ENCODE measurements at places on chromosomes 7 and 10.

DNA sequence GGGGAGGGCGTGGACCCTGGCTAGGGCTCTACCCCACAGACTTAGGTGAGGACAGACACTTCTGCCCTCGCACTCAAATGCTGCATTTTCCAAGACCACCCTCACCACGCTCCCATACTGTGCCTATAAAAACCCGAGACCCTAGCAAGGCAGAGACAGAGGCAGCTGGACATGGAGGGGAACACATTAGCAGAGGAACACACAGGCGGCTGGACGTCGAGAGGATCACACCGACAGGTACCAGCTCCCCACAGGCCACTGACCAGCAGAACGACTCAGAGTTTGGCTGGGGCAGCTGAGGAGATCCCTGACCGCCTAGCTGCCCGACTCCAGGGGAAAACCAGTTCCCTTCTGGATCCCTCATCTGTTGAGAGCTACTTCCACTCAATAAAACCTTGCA, 338.2 kb upstream of the SMIM30 start:
- no peak for DNase-seq

- DNase-seq = no peak
These were observed 87.8 kb downstream of the DYNC2I1 start for GRCh38 chr7:158944195-158944594.

DNA sequence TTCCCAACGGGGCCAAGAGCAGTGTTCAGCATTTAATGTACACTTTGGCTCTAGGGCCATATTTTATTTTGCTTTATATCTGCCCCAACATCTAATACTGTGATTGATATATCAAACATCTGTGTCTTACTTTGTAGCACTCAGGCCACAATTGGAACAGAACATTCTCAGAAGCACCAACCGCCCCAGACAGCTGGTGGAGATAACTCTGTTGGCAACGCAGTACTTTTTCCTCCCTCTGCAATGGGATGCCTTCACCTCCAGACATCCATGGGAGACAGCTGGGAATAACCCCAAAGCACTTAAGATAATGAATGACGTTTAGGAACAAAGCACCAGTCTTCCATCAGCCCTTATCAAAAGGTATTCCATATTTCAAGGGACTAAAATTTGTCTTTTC, 57.4 kb downstream of the PIP4K2A start:
- no peak for DNase-seq

- no peak for DNase-seq
These were observed 86.6 kb downstream of the BUB3 start for GRCh38 chr10:123240776-123241175.

DNA sequence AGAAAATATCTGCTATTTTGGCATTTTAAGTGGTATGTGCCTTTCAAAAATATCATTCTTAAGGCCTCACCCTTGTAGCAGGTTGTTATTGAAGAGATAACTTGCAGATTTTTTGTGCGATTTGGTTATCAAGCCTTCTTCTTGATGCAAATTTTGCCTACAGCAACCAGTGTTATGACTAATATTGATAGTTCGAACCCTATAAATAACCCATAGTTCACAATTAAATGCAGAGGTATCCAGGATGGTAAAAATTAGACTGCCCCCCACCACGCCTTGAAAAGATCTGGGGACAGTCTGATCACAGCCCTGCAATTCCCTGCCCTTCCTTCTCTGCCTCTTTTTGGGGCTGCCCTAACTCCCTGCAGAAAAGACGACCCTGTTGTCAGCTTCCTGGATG, 28.4 kb upstream of the RAPGEF5 start:
- DNase-seq = no peak

- DNase-seq = no peak
These were observed 901.4 kb downstream of the PCDH15 start for GRCh38 chr10:53899463-53900160.

DNA sequence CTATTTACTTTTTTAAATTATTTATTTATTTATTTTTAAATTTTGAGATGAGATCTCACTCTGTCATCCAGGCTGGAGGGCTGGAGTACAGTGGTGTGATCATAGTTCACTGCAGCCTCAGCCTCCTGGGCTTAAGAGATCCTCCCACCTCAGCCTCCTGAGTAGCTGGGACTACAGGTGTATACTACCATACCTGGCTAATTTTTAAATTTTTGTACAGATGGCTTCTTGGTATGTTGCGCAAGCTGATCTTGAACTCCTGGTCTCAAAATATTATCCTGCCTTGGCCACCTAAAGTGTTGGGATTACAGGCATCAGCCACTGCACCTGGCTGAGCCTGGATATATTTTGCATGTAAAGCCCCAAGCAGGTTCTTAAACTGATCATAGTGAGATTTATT, 7.6 kb downstream of the CHST12 start:
- no peak for DNase-seq

GRCh38 chr10:25575343-25575742, 358.7 kb upstream of the MYO3A start:
- DNase-seq = no peak

- DNase-seq = no peak
These were observed 32.1 kb downstream of the NRF1 start for GRCh38 chr7:129643550-129644170.

Measured in stimulated activated CD8-positive, alpha-beta memory T cell treated with anti-CD3 and anti-CD28 coated beads, Interleukin-4, amount 100 ng/mL, for 1 hour (primary cell).